ENCODE measurements at places on chromosomes 13 and 19.
A peak's percentile ranks its signal among the peaks of the same experiment; 100 is the strongest.

DNA sequence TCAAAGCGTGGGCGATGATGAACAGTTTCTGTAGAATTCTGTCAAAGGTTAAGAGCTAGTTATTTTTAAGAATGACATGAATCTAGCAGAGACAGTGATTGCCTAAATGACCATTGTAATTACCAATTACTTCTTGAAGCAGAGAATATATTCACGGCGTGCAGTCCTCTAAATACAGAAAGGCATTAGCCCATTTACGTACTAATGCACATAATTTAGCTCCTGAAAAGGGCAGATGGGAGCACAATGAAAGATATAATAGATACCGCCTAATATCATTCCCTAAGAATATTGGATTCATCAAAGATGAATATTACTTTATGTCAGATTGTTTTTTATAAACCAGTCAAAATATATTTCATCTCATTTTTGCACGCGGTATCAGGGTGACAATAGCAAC lies 212.4 kb downstream of the URI1 start:
- DNase-seq = no peak

DNA sequence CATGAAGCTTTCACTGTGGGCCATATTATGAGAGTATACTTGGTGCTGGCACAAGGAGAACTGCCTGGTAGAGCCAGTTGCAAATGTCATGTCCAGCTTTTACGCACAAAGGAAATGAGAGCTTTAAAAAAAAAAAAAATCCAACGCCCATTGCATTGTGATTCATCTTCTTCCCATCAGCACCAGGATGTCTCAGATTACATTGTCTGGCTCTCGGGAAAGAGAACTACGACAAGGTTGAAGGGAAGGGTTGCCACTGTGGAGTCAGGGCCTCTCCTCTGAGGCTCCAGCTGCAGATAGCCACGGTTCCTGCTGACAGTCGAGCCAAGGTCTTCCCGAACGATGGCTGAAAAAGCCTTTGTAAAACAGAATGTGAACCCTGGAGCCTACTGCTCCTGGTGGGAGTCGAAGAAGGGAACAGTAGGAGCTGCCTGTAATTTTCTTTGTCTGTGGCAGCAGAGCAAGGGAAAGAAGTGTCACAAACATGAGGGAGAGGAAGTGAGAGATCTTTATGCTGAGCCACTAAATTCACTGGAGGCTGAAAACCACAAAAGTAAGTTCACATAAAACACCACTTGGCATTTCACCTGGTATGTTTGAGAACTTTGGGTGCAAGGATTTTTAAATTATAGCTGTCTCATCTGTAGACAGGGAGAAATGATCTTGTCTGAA lies 704.7 kb downstream of the DIAPH3 start:
- no peak for DNase-seq

GRCh38 chr13:95499811-95500712 lies 52.5 kb upstream of the CLDN10 start:
- DNase-seq = no peak

DNA sequence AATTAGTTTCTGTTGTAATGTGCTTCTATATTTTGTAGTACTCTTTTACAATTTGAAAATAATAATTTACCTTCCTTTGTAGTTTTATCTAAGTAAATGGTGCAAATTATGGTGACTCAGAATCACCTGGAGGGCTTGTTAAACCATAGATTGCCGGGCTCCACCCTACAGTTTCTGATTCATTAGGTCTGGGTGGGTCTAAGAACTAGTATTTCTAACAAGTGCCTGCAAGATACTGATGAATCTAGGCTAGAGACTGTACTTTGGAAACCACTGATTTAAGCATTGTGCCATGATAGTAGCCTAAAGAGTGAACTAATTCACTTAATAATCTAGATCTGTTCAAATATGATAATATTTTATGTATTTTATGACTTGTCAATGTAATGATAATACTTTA lies 437.4 kb upstream of the SPRY2 start:
- DNase-seq = no peak

DNA sequence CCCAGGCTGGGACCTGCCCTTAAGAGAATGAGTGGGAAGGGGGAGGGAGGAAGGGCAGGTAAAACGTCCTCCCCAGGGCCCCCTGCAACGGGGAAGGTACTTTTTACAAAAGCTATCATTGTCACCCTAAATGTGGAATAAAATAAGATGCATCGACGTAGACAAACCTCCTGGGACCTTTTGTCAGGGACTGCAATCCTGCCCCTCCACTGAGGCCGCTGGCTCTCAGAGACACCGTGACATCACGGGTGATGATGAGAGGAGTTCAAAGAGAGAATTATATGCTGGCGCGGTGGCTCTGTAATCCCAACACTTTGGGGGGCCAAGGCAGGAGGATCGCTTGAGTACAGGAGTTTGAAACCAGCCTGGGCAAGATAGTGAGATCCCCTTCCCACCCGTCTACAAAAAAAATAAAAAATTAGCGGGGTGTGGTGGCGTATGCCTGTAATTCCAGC lies 1.8 kb upstream of the MYBPC2 start:
- DNase-seq = no peak

GRCh38 chr13:41708713-41709112 lies 251.4 kb downstream of the RGCC start:
- DNase-seq = no peak

- no peak for DNase-seq
Measured at GRCh38 chr13:30697177-30697953, 38.0 kb upstream of the ALOX5AP start.

DNA sequence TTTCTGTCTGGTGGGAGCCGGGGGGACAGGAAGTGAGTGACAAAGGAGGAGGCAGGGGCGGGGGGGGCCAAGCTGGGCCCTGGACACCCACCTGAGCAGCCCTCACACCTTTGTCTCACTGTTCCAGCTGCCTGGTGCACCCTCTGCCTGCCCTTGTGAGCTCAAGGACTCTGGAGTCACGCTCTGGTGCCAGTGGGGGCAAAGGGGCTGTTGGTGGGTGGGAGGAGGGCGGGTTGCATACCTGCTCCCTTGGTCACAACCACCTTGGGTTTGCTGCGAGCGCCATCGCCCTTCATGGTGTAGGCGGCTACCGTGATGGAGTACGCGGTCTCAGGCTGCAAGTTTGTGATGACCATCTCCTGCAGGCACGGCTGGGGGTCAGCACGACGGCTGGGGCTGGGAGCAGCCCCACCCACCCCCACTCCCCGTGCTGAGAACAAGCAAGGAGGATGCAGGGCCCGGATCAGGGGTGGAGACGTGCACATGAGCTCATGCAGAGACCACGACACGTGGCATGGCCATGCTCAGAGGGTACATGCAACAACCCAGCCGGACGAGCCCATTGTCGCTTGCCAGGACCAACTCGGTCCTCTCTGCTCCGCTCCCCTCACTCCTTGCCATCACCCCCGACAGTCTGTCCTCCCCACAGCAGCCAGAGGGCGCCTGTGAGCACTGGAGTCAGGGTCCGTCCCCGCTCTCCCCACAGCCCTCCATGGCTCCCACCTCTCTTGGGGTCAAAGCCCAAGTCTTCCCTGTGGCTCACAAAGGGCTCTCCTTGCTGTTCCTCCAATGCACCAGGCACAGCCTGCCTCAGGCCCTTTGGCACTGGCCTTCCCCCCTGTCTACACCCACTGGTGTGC lies 114.9 kb downstream of the PTPRS start:
- DNase-seq = no peak

GRCh38 chr13:106942563-106942962 lies 374.6 kb upstream of the ARGLU1 start:
- DNase-seq = peak; percentile 27

GRCh38 chr13:50668691-50669271 lies 174.7 kb downstream of the DLEU7 start:
- DNase-seq = no peak

- no peak for DNase-seq
Measured at GRCh38 chr19:48830088-48830487, 6.2 kb downstream of the HSD17B14 start.

GRCh38 chr13:107977071-107977574 lies 238.2 kb downstream of the LIG4 start:
- no peak for DNase-seq

- DNase-seq = no peak
Measured at GRCh38 chr19:10655457-10656312, 1.5 kb downstream of the ILF3 start.

- no peak for DNase-seq
Measured at GRCh38 chr19:3775374-3775711, 3.3 kb upstream of the RAX2 start.

DNA sequence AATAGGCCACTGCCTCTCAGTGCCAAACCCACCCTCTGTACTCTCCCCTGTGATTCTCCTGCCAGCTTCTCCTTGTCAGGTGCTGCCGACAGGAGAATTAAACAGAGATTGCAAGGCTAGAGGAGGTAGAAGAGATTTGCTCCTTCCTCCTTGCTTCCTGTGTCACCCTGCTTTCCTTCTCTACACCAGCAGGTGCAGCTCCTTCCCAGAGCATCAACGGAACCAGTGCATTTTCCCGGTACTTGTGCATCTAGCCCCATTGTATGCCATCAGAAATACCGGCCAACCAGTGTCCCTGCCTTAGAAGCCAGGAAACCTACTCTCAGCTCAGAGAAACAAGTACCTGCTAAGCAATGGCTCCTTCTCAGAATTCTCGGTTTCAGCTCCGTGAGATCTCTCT lies 253.2 kb downstream of the SUCLA2 start:
- no peak for DNase-seq

DNA sequence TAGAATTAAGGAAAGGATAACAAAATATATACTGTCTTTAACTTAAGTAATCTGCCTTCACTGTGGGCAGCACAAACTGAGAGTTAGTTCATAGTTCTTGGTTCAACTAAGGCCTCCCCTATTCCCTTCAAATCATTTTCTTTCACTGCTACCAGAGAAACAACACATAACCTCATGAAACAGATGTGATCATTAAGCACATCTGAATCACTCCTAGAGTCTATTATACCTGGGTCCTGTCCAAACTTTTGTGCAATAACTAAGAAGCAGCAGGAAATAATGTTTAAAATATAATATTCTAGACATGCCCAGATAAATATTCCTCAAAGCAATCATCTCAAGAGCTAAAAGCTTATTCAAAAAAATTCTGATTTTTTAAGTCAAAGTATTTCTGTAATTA lies 62.9 kb downstream of the ZC3H13 start:
- DNase-seq = no peak

All from GM12865 (cell line).